ENCODE measurements at places on chromosomes 12 and 14.

DNA sequence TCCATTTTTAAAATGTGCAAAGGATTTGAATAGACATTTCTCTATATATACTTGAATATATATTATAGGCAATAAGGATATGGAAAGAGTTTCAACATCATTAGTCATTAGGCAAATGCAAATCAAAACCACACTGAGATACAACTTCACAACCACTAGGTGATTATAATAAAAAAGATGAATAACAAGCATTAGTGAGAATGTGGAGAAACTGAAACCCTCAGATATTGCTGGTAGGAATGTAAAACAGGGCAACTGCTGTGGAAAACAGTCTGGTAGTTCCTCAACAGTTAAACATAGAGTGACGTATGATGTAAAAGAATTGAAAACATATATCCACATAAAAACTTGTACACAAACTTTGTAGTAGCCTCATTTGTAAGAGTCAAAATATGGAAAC lies 11.7 kb upstream of the BATF start:
- no peak for DNase-seq

GRCh38 chr12:586318-587071 lies 76.8 kb downstream of the NINJ2 start:
- DNase-seq: no peak

GRCh38 chr12:125683748-125684381 lies 618.6 kb downstream of the AACS start:
- no peak for DNase-seq

DNA sequence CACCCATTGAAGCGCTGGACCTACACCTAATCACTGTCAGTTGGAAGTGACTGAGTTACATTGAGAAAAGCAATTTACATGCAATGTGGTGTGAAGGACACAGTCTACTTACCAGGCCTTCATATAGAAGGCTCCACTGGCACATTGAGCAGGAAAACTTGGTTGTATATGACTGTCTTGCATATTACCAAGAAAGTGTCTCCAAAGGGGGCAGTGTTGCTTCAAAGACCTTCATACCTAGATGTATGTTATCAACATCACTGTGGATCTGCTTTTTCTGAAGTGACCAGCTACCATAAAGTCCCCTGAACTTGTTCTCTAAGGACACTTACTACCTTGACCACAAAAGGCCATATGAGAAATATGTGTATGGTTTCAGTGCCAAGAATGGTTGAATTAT lies 64.1 kb downstream of the NELL2 start:
- DNase-seq: no peak

- peak; percentile 97 for DNase-seq
Measured at GRCh38 chr12:67647799-67648520, 585 bp upstream of the DYRK2 start.

GRCh38 chr14:97328743-97329142 lies 531.6 kb downstream of the VRK1 start:
- no peak for DNase-seq

GRCh38 chr14:37252434-37252833 lies 54.7 kb downstream of the MIPOL1 start:
- no peak for DNase-seq

- DNase-seq: no peak
Measured at GRCh38 chr14:93788543-93789227, 400 bp upstream of the PRIMA1 start.

DNA sequence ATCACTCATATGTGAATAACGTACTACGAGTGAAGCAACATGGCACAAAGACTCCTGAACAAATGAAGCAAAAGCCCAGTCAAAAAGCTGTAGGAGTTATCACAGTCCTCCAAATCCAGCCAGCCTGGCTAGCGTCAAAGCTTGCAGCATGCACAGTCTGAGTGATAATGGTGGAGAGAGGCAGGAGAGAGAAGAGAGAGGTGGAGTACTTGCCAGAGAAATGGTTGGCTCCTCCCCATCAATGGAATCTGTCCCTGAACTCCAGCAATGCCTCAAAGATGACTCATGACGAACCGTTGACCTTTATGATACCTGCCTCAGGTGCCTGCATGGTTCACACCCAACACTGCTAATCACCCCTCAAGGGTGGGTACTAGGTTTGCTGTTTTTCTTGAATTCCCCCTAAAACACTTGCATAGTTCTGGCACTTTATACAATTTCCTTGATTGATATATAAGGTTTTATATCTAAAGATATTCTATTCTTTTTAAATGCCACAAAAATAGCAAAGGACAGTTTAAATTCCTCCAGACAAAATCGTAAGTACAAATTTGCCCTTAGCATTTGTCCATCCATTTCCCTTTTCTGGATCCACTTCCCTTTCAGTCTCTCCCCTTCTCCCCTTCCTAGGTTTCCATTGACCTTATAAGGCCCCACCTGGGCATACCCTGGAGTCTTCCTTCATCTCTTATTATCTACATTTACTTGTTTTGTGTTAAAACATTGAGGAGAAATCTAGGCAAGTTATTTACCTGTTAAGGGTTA lies 10.2 kb downstream of the ARHGDIB start:
- DNase-seq: no peak

- no peak for DNase-seq
Measured at GRCh38 chr12:85781766-85782165, 54.4 kb downstream of the RASSF9 start.

GRCh38 chr12:6883252-6883651 lies 10.1 kb upstream of the SPSB2 start:
- no peak for DNase-seq

GRCh38 chr14:106083082-106083481 lies 556.7 kb downstream of the TMEM121 start:
- DNase-seq: no peak

DNA sequence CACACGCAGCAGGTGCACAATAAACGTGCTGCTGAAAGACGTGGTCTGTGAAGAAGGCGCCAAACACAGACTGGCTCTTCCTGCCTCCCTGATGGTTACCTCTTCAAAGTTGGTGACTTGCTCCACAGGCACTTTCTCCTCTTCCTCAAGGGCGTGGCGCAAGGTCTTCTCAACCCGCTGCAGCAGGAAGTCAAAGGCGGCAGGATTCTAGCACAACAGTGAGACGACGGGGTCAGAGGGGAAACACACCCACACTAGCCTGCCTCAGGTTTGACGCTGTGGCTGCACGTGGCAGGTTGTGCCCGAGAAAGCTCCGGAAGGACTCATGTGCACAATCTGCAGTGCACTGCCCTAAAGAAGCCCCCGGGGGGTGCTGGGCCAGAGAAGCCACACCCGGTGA lies 15.0 kb downstream of the POLE start:
- DNase-seq: no peak

DNA sequence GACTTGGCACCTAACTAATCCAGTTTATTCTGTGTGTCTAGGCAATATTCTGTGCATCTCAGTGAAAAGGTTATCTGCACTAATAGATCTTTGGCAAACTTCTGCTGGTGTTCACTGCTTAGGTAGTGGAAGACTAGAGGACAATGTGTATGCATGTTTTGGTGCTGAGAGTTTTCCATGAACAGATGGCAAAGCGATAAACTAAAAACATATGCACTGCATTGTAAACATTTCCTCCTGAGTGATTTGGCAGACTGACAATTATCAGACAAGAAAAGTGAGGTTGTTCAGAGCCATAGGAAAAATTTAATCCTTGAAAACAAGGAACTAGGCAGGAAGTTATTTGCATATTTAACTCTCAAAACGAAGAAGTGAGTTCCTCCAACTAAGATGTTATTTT lies 400.4 kb downstream of the ATP23 start:
- peak; percentile 77 for DNase-seq

DNA sequence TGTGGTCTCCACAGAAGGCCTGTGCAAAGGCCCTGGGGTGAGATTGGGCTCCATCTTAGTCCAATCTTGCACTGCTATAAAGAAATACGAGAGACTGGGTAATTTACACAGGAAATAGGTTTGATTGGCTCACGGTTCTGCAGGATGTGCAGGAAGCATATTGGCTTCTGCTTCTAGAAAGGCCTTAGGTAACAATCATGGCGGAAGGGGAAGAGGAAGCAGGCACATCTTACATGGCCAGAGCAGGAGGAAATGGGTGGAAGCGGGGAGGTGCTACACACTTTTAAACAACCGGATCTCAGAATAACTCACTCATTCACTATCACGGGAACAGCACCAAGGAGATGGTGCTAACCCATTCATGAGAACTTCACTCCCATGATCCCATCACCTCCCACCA lies 55.4 kb downstream of the FAR2 start:
- DNase-seq: no peak

DNA sequence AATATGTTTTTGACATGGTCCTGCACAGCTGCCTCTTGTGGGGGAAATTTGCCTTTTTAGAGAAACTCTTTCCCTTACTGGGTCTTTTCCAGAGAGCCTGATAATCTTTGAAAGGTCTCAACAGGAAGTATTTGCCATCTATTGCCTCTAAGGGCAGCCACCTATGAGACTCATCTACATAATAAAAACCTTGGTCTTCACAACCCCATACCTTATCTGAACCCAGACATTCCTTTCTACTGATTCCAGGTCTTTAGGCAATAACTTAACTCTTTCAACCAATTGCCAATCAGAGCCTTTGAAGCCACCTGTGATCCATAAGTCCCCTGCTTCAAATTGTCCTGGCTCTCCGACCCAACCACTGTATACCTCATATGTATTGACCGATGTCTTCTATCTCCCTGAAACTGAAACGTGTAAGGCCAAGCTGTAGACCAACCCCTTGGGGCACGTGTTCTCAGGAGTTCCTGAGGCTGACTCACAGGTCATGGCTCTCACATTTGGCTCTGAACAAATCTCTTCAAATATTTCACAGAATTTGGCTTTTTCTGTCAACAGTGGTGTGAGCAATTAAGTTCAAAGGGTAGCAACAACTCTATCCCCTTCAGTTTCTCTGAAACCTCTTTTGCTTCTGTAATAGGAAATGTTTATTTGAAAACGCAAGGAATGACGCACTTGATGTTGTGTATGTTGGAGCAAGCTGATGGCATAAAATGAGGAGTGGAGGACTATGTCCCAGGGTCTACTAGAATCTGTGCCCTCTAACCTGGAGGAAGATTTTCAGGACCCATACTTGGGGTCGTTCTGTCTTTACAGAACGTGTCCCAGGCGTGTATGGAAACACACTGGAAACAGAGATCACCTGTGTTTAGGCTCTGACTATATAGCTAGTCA lies 49.2 kb upstream of the EIF5 start:
- peak; percentile 48 for DNase-seq

- no peak for DNase-seq
Measured at GRCh38 chr14:44720707-44721106, 213.6 kb upstream of the FSCB start.

GRCh38 chr12:57613427-57614109 lies 2.3 kb downstream of the ARHGEF25 start:
- no peak for DNase-seq

DNA sequence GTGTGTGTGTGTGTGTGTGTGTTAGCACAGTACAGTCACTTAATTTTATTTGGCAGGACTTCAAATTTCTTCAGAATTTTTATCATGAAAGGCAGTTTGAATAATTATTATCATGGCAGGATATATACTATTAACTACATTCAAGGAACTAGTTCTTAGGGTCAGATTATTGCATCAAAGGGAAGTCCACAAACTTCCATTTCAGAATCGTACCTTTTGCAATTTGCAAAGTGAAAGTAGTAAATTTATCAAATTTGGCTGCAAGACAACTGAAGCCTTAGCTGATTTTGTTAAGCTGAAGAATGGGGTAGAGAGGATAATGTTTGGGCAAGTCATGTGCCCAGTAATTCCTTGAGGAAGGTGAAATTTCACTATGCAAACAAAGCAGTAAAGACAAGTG lies 68.2 kb downstream of the PLEKHG7 start:
- DNase-seq: no peak

- DNase-seq: no peak
Measured at GRCh38 chr12:109267361-109267760, 41.7 kb downstream of the FOXN4 start.

Measured in mesenchymal stem cell (in vitro differentiated cells and primary cell).